ENCODE measurements at places on chromosomes 12 and 14.

GRCh38 chr14:60636879-60637478 lies 12.3 kb downstream of the SIX1 start:
- no peaks in the 10 kb centered on the region for H3K36me3 ChIP-seq
- no peak overlapping the region for H3K4me3 ChIP-seq
- peaks cover 23% of the 10 kb centered on the region for H3K27me3 ChIP-seq
- H3K27ac ChIP-seq = no peak overlapping the region
- peaks cover 23% of the 10 kb centered on the region for H3K4me1 ChIP-seq
- DNase-seq = no peak

- peak; percentile 76 for DNase-seq
- H3K36me3 ChIP-seq = peaks cover 6% of the 10 kb centered on the region
- peaks cover 46% of the 10 kb centered on the region for H3K27me3 ChIP-seq
- peak overlapping the region; percentile 96 for H3K27ac ChIP-seq
Measured at GRCh38 chr12:54126696-54127537, 61.9 kb downstream of the SMUG1 start.

DNA sequence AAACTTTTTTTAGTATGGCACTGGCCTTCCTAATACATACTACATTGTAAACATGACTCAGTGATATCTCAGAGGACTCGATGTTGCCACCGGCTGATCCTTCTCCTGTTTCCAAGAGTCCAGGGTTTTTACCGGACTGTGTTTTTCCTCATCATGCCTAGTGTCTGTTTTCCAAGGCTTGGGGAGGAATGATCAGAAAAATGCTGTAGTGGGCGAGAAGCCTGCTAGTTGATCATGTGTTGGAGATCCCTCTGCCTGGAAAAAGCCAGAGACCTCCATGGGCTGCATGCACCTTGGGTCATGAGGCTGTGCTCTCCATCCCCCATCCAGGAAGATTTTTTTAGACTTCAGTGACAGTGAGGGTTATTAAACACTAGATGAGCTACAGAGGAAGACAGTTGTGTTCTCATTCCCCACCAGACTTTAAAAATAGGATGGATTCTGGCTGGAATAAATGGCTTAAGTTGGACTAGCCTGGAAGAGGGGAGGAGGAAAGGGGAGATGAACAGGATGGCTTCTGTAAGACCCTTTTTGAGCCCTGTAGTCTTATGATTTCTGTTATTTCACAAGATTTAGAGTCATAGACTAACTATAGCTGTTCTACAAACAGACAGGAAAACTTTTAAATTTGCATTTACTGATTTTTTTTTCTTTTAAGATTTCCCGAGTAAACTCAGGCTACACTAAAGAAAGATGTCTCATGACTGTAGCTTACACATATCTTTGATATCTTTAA lies 145.7 kb downstream of the SAMD4A start:
- peak; percentile 23 for DNase-seq
- H3K27me3 ChIP-seq = no peaks in the 10 kb centered on the region
- no peaks in the 10 kb centered on the region for H3K36me3 ChIP-seq

DNA sequence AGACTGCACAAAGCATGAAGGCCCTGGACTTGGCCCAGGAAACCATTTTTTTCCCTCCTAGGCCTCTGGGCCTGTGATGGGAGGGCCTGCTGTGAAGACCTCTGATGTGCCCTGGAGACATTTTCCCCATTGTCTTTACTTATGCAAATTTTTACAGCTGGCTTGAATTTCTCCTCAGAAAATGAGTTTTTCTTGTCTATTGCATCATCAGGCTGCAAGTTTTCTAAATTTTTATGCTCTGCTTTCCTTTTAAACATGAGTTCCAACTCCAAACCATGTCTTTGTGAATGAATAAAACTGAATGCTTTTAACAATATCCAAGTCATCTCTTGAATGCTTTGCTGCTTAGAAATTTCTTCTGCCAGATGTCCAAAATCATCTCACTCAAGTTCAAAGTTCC lies 43.7 kb upstream of the TRHDE start:
- H3K36me3 ChIP-seq = no peaks in the 10 kb centered on the region
- H3K27me3 ChIP-seq = no peaks in the 10 kb centered on the region
- DNase-seq = no peak
- no peak overlapping the region for H3K4me3 ChIP-seq
- no peaks in the 10 kb centered on the region for H3K4me1 ChIP-seq

DNA sequence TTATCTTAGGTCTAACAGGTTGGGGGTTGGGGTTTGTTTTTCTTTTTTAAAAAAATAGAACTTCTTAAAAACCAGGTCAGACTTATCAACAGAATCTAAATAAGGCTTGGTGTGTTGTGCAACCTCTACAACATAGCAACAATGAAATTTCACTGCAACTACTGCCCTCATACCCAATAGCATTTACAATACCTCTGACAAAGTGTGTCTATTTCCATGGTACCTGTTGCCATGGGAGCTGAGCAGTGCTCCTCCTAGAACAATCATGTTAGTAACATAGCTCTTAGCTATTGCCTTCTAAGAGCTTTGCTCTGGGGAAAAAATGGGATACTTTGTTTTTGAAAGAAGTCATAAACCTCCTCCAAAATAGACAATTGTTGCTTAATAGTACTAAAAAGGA lies 103.3 kb upstream of the CCDC175 start:
- H3K27me3 ChIP-seq = no peaks in the 10 kb centered on the region
- H3K4me1 ChIP-seq = no peaks in the 10 kb centered on the region
- H3K27ac ChIP-seq = no peak overlapping the region
- H3K4me3 ChIP-seq = no peak overlapping the region
- H3K36me3 ChIP-seq = no peaks in the 10 kb centered on the region
- DNase-seq = peak; percentile 65

GRCh38 chr12:129049917-129050316 lies 196.6 kb downstream of the GLT1D1 start:
- no peaks in the 10 kb centered on the region for H3K27me3 ChIP-seq
- H3K4me3 ChIP-seq = no peak overlapping the region
- H3K36me3 ChIP-seq = no peaks in the 10 kb centered on the region
- no peak for DNase-seq
- no peaks in the 10 kb centered on the region for H3K4me1 ChIP-seq
- H3K27ac ChIP-seq = no peak overlapping the region

DNA sequence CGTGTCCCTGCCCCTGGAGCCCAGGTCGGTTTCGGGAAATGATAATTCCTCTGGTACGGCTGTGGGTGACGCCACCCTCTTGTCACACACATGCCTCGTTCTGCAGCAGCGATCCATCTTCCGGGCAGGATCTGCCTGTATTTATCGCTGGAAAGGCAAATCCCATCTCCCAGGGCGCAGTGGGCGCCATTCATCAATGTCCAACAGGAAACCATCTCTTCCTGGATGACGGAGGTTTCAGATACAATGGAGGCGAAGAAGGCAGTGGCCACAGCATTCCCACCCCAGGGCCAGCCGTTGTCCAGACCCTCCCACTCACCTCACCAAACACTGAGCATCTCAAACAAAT lies 74.2 kb downstream of the NOC4L start:
- no peak overlapping the region for H3K27ac ChIP-seq
- H3K36me3 ChIP-seq = no peaks in the 10 kb centered on the region
- H3K27me3 ChIP-seq = no peaks in the 10 kb centered on the region
- H3K4me1 ChIP-seq = no peaks in the 10 kb centered on the region
- no peak for DNase-seq

DNA sequence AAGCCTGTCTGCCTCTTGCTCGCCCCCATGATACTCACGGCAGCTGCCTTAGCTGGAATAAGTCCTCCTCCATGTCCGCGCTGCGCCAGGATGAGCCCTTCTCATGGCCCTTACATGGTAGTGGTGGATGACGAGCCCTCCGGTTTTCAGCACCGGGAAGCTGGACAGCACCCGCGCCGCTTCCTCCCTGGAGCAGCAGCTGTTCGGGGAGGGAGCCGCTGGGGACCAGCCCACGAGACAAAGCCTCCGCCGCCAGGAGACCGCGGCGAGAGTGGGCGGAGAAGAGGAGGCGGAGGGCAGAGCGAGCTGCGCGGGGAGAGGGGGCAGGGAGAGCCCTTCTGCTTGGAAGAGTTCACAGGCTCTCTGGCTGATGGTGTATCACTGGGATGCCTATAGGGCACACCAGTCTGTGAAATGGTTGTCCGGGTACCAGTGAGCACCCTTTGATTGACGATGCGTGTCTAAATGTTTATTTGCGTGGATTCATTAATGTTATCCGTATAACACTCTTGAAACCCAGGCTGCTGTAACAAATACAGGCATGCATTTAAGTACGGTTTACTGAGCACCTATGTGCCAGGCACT lies at the start of gene SVOP:
SVOP (minus strand) TSS at position 273 of the 585 bp plus-strand sequence; CDS start at position 73, 200 bp downstream.
- H3K27ac ChIP-seq = peak within 1 kb of the TSS; percentile 8
- H3K27me3 ChIP-seq = peaks cover 46% of the 10 kb centered on the region
- no peak within 1 kb of the TSS for H3K4me3 ChIP-seq
- peak; percentile 58 for DNase-seq

- DNase-seq = peak; percentile 73
- H3K4me1 ChIP-seq = no peaks in the 10 kb centered on the region
- H3K27ac ChIP-seq = no peak overlapping the region
- no peaks in the 10 kb centered on the region for H3K36me3 ChIP-seq
Measured at GRCh38 chr14:22047115-22047514, 373.5 kb upstream of the OR4E1 start.

DNA sequence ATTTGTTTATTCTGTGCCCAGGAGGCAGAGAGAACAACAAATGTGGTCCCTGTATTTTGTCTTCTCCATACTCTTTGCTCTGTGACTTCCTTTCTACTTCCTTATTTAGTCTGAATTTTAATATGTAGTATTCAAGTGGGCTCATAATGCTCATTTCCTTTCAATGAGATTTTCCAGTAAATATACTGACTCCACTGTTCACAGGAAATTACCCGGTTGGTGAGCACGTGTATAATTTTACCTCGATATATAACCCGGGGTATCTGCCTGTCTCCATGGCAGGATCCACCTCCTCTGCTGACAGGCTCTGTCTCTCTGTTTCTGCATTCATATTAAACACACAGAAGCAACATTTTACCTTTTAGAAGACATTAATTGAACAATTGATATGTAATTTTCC lies 166.0 kb downstream of the SLC38A4 start:
- no peak overlapping the region for H3K4me3 ChIP-seq
- H3K27ac ChIP-seq = peak overlapping the region; percentile 56
- H3K36me3 ChIP-seq = no peaks in the 10 kb centered on the region
- no peaks in the 10 kb centered on the region for H3K27me3 ChIP-seq

DNA sequence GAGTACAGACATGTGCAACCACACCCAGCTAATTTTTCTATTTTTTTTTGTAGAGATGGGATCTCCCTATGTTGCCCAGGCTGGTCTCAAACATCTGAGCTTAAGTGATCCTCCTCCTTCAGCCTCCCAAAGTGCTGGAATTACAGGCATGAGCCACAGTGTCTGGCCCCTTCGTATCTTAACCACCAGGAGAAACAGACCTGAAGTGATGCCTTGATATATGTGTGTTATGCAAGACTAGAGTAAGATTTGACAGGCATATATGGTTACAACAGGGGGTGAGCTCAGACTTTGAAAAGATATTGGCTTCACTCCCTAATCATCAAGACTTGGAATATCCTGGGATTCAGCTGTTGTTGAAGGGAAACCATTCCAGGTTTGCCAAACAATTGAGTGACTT lies 10.7 kb upstream of the GALNT6 start:
- no peak overlapping the region for H3K4me3 ChIP-seq
- H3K27me3 ChIP-seq = no peaks in the 10 kb centered on the region
- no peak for DNase-seq
- H3K27ac ChIP-seq = no peak overlapping the region

- no peaks in the 10 kb centered on the region for H3K36me3 ChIP-seq
- no peak for DNase-seq
- no peak overlapping the region for H3K4me3 ChIP-seq
- H3K27ac ChIP-seq = no peak overlapping the region
- H3K4me1 ChIP-seq = no peaks in the 10 kb centered on the region
Measured at GRCh38 chr12:5660238-5660637, 228.3 kb downstream of the NTF3 start.

- H3K4me1 ChIP-seq = no peaks in the 10 kb centered on the region
- H3K4me3 ChIP-seq = no peak overlapping the region
- H3K36me3 ChIP-seq = no peaks in the 10 kb centered on the region
- DNase-seq = no peak
- H3K27ac ChIP-seq = no peak overlapping the region
- no peaks in the 10 kb centered on the region for H3K27me3 ChIP-seq
Measured at GRCh38 chr12:128019996-128020544, 246.9 kb upstream of the TMEM132C start.

DNA sequence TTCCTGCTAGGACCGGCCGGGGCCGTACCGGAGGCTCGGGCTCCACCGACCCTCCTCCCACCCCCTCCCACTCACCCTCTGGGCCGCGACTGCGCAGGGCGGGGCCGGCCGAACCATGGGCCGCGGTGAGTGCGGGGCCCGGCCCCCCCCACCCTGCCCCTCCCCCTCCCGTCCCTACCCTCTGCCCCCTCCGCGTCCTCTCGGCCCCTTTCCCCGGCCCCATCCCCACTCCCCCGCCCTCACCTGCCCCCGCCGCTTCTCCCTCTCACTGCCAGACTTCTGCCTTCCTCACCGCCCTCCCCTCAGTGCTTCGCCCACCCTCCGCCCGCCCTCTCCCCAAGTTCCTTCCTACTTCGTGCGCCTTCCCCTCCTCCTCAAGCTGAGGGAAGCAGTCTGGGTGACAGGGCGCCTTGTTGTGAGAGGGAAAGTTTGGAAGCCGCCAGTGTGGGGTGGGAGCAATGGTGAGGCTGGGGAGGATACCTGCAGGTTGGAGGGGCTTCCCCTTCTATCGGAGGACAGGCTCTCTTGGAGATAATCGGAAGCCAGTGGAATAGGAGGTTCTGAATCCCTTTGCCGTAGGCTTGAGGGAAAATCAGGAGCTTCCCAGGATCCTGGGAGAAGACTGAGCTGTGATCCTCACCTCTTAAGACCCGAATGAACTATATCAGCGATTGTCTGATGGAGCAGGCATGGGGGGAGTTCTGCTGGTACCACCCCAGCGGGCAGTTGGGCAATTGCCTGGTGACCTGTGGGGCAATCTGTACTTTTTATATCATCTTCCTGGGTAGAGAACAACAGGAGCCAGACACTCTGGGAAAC lies 472 bp downstream of the MBD6 start:
- peak overlapping the region; percentile 76 for H3K4me3 ChIP-seq
- H3K27ac ChIP-seq = peak overlapping the region; percentile 99
- H3K36me3 ChIP-seq = peaks cover 39% of the 10 kb centered on the region
- H3K27me3 ChIP-seq = no peaks in the 10 kb centered on the region

DNA sequence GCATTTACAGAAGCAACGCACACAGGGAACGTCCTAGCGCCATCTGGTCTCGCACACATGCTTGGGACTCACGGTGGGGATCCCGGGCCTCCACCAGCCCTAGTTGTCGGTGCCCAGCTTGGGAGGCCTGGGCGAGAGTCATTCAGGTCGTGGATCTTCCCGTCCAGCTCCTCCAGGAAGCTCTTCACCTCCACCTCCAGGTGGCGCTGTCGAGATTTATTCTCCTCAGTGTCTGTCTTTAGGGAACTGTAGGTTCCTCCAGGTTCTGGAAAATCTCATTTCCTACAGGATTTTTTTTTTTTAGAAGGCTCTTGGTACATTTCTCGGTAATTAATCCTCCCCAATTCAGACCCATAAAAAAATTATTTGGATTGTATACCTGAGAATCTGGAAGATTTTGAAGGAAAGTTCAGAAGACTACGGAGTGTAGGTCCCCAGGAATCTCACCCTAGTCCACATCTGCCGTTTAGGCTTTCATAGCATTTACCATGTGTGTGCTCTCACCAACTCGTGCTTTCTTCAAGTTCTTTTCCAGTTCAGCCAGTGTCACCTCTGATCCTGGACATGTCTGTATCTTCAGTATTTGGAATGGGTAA lies 910.0 kb downstream of the TMEM121 start:
- H3K27me3 ChIP-seq = no peaks in the 10 kb centered on the region
- no peak overlapping the region for H3K4me3 ChIP-seq
- no peaks in the 10 kb centered on the region for H3K36me3 ChIP-seq
- H3K4me1 ChIP-seq = no peaks in the 10 kb centered on the region

GRCh38 chr12:44696542-44696941 lies 179.6 kb downstream of the NELL2 start:
- no peak overlapping the region for H3K4me3 ChIP-seq
- no peaks in the 10 kb centered on the region for H3K27me3 ChIP-seq
- no peaks in the 10 kb centered on the region for H3K36me3 ChIP-seq
